ENCODE measurements at places on chromosomes 16 and 17.
A peak's percentile ranks its signal among the peaks of the same experiment; 100 is the strongest.

- DNase-seq = no peak
These were observed 499 bp downstream of the PIP4K2B start for GRCh38 chr17:38798614-38799500.

DNA sequence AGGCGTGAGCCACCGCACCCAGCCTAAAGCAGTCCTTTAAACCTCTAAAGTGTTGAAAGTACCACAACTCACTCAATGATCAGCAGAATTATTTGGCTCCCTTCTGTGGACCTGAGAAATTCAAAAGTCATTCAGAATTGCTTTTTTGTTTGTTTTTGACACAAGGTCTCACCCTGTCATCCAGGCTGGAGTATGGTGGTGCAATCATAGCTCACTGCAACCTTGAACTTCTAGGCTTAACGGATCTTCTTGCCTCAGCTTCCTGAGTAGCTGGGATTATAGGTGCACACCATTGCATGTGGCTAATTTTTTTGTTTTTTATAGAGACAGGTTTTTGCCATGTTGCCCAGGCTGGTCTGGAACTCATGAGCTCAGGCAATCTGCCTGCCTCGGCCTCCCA, 44.3 kb downstream of the TRAF4 start:
- DNase-seq = no peak

GRCh38 chr16:50436271-50436670, 67.5 kb upstream of the BRD7 start:
- DNase-seq = no peak

- DNase-seq = no peak
These were observed 8.8 kb downstream of the ITGAL start for GRCh38 chr16:30481381-30481780.

GRCh38 chr16:53435066-53435688, 906 bp downstream of the RBL2 start:
- DNase-seq = peak; percentile 61

DNA sequence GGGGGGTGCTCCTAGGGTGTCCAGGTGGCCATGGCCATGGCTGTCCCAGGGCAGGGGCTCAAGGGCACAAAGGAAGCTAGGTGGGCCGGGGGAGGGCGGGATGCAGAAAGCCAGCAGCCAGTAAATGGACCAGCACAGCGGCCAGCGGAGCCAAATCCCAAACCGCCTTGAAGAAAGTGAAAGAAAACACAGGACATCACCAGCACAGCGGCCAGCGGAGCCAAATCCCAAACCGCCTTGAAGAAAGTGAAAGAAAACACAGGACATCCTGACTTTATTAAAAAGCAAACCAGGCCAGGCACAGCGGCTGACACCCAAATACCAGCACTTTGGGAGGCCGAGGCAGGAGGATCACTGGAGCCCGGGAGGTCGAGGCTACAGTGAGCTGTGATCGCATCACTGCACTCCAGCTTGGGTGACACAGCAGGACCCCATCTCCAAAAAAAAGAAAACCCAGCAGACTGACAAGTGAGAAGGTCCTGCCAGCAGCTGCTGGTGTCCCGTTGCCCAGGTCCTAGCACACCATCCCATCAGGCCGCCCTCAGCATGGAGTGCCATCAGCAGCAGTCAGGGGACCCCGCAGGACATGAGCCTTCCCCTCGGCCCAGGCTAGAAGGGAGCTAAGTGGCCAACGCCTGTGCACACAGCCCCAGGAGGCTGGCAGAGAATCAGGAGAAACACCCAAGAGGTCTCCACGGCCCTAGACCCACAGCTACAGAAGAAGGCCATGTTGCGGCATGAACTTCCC, 17.0 kb downstream of the SLC38A10 start:
- DNase-seq = peak; percentile 82

DNA sequence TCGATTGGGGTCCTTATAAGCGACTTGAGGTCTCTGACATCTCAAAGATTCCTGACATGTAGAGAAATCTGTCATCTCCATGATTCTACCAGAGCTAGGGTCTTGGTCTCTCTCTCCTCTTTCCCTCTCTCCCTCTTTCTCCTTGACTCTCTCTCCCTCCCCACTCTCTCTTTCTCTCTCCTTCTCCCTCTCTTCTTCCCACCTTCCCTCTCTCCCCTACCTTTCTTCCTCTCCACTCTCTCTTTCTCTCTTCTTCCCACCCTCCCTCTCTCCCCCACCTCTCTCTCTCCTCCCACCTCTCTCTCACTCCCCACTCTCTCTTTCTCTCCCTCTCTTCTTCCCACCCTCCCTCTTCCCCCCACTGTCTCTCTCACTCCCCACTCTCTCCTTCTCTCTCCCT, 32.6 kb downstream of the B4GALNT2 start:
- no peak for DNase-seq
